ENCODE measurements at places on chromosomes 12 and 14. TPM values are rescaled to one million over a fixed set of nuclear protein-coding genes. Genes with fewer than 3 reads are reported as not detected.
A peak's percentile ranks its signal among the peaks of the same experiment; 100 is the strongest.

DNA sequence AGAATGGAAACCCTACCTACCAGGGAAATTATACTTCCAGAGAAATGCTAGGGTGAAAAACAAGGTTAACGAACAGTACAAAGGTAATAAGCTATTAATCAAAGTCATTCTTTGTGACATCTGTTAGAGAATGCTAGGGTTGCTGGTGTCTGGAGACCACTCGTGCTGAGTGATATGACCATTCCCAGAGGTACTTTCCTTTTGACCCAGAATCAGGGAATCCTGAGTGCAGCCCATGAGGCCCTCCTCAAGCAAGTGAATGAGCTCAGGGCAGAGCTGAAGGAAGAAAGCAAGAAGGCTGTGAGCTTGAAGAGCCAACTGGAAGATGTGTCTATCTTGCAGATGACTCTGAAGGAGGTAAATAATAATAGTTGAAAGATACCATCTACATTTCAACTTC, 31.7 kb downstream of the RPGRIP1 start:
- H3K36me3 ChIP-seq = no peaks in the 10 kb centered on the region
- no peak for DNase-seq
- H3K27ac ChIP-seq = no peak overlapping the region
- H3K4me3 ChIP-seq = no peak overlapping the region
- H3K27me3 ChIP-seq = peaks cover 39% of the 10 kb centered on the region

DNA sequence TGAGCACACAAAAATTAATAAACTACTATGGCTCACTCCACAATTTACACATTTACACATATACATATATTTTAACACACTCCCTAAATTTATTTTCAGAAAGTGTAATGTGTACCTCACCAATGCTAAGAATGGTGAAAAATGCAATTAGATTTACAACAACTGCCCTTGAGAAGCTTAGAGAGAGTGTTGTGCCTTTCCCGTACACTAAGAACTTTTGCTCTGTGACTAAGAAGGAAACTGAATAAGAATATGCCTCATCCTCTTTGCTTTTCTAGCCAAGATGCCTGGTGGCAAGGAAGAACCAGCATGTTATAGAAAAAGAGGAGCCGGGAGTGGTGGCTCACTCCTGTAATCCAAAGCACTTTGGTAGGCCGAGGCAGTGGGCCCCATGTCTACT, 62.3 kb downstream of the SINHCAF start:
- no peaks in the 10 kb centered on the region for H3K4me1 ChIP-seq
- H3K27me3 ChIP-seq = 0 out of 2 replicates have a peak, but pooled peaks cover 5% of the 10 kb centered on the region
- H3K27ac ChIP-seq = no peak overlapping the region
- no peak overlapping the region for H3K4me3 ChIP-seq
- H3K36me3 ChIP-seq = no peaks in the 10 kb centered on the region

DNA sequence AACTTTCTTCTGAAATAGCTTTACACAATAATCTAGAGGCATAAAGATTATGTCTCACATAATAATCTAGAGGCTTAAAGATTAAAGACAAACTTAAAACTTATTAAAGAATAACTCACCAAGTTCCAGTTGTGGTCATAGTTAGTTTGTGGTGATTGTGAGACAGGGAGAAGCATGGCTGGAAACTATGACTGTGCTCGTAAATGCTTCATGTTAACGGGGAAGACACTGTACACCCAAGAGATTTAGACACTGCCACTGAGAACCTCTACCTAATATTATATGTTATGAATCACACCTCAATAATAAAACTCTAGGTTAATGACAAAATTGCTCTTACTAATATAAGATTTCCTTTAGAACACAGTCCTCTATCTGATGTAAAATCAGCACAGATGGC, 541.6 kb downstream of the TMEM121 start:
- no peaks in the 10 kb centered on the region for H3K4me1 ChIP-seq
- no peaks in the 10 kb centered on the region for H3K27me3 ChIP-seq
- H3K36me3 ChIP-seq = no peaks in the 10 kb centered on the region
- DNase-seq = no peak
- no peak overlapping the region for H3K27ac ChIP-seq
- no peak overlapping the region for H3K4me3 ChIP-seq

GRCh38 chr14:67646131-67646530, 26.4 kb downstream of the ARG2 start:
- no peaks in the 10 kb centered on the region for H3K27me3 ChIP-seq
- no peak for DNase-seq
- H3K4me1 ChIP-seq = no peaks in the 10 kb centered on the region

DNA sequence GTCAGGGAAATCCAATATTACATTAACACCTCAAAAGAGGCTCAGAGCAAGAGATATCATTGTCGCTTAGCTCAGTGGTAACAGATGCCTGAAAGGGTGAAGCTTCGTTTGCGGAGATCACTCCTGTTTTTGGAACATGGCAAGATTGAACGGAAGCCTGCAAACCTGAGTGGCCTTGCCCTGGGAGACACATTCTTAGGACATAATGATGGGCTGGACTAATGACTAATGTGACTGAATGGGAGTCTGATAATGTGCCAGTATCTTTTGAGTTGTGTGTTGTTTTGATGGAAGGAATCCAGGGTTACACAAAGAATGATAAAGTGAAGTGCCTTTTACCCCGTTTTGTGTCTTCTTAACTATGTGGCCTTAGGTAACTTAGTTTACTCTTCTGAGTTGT, 109.3 kb upstream of the IFNG-AS1 start:
- H3K4me3 ChIP-seq = no peak overlapping the region
- DNase-seq = no peak
- no peaks in the 10 kb centered on the region for H3K4me1 ChIP-seq
- H3K27me3 ChIP-seq = no peaks in the 10 kb centered on the region
- H3K36me3 ChIP-seq = no peaks in the 10 kb centered on the region

DNA sequence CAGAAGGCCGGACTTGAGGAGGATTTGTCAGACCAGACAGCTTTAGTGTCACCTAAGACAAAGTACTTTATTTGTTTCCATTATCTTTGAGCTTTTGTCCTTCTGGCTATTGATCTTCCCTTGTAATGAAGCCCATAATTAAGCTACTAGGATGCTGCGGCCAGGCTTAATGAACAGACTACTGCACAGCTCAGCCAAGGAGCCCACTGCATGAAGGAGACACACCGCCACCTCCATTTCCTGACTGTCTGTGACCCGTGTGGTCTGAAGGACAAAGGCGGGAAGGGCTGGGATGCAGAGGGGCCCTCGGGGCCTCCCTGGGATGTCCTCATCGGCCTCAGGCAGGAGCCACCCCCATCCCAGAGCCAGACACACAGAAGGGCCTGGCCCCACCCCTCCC, 31.0 kb upstream of the GALNT9 start:
- H3K4me1 ChIP-seq = no peaks in the 10 kb centered on the region
- H3K4me3 ChIP-seq = no peak overlapping the region

DNA sequence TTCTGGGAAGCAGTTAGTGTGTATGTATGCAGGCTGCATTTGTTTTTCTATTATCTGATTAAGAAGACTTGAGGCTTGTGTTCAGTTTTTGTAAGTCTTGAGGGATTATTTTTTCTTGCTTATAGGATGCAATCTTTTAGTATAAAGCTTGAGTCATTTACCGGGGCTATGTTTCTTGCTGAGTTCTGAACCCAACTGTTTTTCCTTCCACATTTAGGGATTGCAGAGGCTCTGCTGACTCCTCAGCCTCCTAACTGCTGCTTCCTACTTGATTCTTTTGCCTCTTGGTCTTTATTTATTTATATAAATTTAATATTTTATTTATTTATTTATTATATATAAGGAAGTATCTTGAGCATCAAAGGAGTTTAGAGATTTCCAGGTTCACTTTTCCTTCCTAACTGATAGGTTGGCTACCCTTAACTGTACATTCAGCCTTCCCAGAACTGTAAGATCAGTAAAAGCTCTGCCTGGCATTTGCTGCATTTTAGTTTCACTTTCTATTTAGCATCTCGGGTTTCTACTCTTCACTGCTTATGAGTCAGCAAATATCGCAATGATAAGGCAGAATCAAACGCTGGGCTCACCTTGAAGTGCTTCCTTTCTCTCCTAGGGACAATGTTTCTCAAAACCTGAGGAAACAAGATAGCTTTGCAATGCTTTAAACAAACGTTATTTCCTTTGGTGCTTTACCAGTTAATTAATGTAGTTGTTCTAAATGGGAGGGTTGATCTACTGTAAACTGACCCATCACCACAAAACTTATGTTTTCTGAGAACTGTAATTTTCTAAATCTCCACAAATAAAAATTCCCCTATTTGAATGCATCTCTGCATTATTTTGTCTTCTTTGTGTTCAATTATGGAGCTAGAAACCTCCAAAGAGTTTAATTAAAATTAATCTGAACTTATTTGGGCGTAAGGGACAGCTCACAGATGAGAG, 1183.7 kb upstream of the TMEM132C start:
- H3K4me3 ChIP-seq = peak overlapping the region; percentile 32
- H3K27me3 ChIP-seq = no peaks in the 10 kb centered on the region
- H3K4me1 ChIP-seq = peaks cover 11% of the 10 kb centered on the region
- H3K36me3 ChIP-seq = no peaks in the 10 kb centered on the region

GRCh38 chr14:100828031-100828769, 2.3 kb downstream of the MEG3 start:
- H3K27ac ChIP-seq = no peak overlapping the region
- DNase-seq = no peak
- peaks cover 48% of the 10 kb centered on the region for H3K36me3 ChIP-seq
- H3K4me3 ChIP-seq = peak overlapping the region; percentile 54
- H3K4me1 ChIP-seq = peaks cover 7% of the 10 kb centered on the region

GRCh38 chr12:49033611-49034285, 15.2 kb upstream of the PRKAG1 start:
- H3K27me3 ChIP-seq = no peaks in the 10 kb centered on the region
- H3K27ac ChIP-seq = no peak overlapping the region
- no peaks in the 10 kb centered on the region for H3K4me1 ChIP-seq

GRCh38 chr12:115097416-115097815, 413.4 kb upstream of the TBX3 start:
- H3K36me3 ChIP-seq = no peaks in the 10 kb centered on the region
- no peak overlapping the region for H3K4me3 ChIP-seq
- H3K4me1 ChIP-seq = no peaks in the 10 kb centered on the region
- no peaks in the 10 kb centered on the region for H3K27me3 ChIP-seq

GRCh38 chr12:52044292-52044983, 6.8 kb upstream of the NR4A1 start:
- H3K4me1 ChIP-seq = no peaks in the 10 kb centered on the region
- H3K27ac ChIP-seq = no peak overlapping the region
- no peaks in the 10 kb centered on the region for H3K27me3 ChIP-seq
- H3K4me3 ChIP-seq = no peak overlapping the region
- H3K36me3 ChIP-seq = peaks cover 18% of the 10 kb centered on the region

- peak overlapping the region; percentile 75 for H3K27ac ChIP-seq
- H3K4me1 ChIP-seq = peaks cover 77% of the 10 kb centered on the region
- no peak overlapping the region for H3K4me3 ChIP-seq
- DNase-seq = no peak
Observed at GRCh38 chr12:124769163-124769530, 94.5 kb downstream of the SCARB1 start.

- H3K4me1 ChIP-seq = no peaks in the 10 kb centered on the region
- no peaks in the 10 kb centered on the region for H3K27me3 ChIP-seq
- H3K27ac ChIP-seq = no peak overlapping the region
- no peak overlapping the region for H3K4me3 ChIP-seq
- no peak for DNase-seq
Observed at GRCh38 chr12:22014783-22015144, 31.3 kb upstream of the CMAS start.

GRCh38 chr12:95802482-95803270, 12.1 kb upstream of the NTN4 start:
- H3K27me3 ChIP-seq = no peaks in the 10 kb centered on the region
- H3K4me1 ChIP-seq = peaks cover 66% of the 10 kb centered on the region
- H3K27ac ChIP-seq = peak overlapping the region; percentile 100
- H3K4me3 ChIP-seq = peak overlapping the region; percentile 4

DNA sequence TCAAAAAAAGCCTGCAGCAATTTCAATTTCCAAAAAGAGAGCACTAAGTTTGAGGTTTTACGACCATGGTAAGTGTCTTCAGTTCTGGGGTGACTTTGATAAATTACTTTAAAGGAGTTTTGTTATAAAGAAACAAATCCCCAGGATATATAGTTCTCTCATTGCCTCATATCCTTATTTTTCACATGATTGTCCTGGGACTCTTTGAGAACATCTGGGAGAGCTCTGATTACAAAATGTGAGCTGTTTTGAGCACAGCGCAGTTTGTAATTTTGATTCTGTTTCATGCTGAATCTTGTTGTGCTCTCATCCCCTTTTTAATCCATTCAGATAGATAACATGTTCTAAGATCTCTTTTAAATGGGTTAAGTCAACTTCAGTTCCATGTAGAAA, 67.7 kb upstream of the DCN start:
- H3K4me1 ChIP-seq = no peaks in the 10 kb centered on the region
- no peaks in the 10 kb centered on the region for H3K36me3 ChIP-seq
- H3K27me3 ChIP-seq = no peaks in the 10 kb centered on the region
- H3K27ac ChIP-seq = no peak overlapping the region

GRCh38 chr14:106347890-106348755, 821.7 kb downstream of the TMEM121 start:
- no peak for DNase-seq
- H3K4me1 ChIP-seq = no peaks in the 10 kb centered on the region
- no peak overlapping the region for H3K4me3 ChIP-seq
- no peaks in the 10 kb centered on the region for H3K27me3 ChIP-seq
- H3K27ac ChIP-seq = no peak overlapping the region

- H3K4me3 ChIP-seq = no peak overlapping the region
- H3K27me3 ChIP-seq = no peaks in the 10 kb centered on the region
- H3K27ac ChIP-seq = no peak overlapping the region
- DNase-seq = no peak
- no peaks in the 10 kb centered on the region for H3K4me1 ChIP-seq
- peaks cover 3% of the 10 kb centered on the region for H3K36me3 ChIP-seq
Observed at GRCh38 chr14:105384041-105384557, 14.2 kb upstream of the TEX22 start.

GRCh38 chr12:107400686-107401447, 284.7 kb upstream of the PWP1 start:
- H3K4me3 ChIP-seq = no peak overlapping the region
- no peaks in the 10 kb centered on the region for H3K27me3 ChIP-seq
- peaks cover 13% of the 10 kb centered on the region for H3K4me1 ChIP-seq
- H3K36me3 ChIP-seq = no peaks in the 10 kb centered on the region
- H3K27ac ChIP-seq = no peak overlapping the region

GRCh38 chr12:3250576-3250975, 173.4 kb downstream of the TSPAN9 start:
- H3K4me1 ChIP-seq = peaks cover 7% of the 10 kb centered on the region
- H3K36me3 ChIP-seq = no peaks in the 10 kb centered on the region
- DNase-seq = no peak
- no peaks in the 10 kb centered on the region for H3K27me3 ChIP-seq
- no peak overlapping the region for H3K4me3 ChIP-seq

The SNAPC1 gene
- 21.4 TPM for total RNA-seq

The NOC4L gene
- 10.1 TPM for total RNA-seq

The PLXNC1 gene
- total RNA-seq = 4.4 TPM

The MUCL1 gene
- total RNA-seq = not detected

The B4GALNT1 gene
- total RNA-seq = 950 TPM

The FAM186B gene
- total RNA-seq = 0.06 TPM

The KRT74 gene
- total RNA-seq = not detected

The NINJ2 gene
- total RNA-seq = not detected

The TMEM233 gene
- total RNA-seq = not detected

The CEBPE gene
- total RNA-seq = not detected

The PLCZ1 gene
- total RNA-seq = not detected

The TDRD9 gene
- total RNA-seq = 2.2 TPM

The TAC3 gene
- not detected for total RNA-seq

The ATF7IP gene
- total RNA-seq = 17.6 TPM
